ENCODE measurements at places on chromosomes 16 and 17.

- DNase-seq, result no peak
Measured at GRCh38 chr16:79798416-79799053, 198.0 kb upstream of the MAF start.

- DNase-seq, result no peak
Measured at GRCh38 chr17:68431045-68431608, 26.2 kb downstream of the WIPI1 start.

DNA sequence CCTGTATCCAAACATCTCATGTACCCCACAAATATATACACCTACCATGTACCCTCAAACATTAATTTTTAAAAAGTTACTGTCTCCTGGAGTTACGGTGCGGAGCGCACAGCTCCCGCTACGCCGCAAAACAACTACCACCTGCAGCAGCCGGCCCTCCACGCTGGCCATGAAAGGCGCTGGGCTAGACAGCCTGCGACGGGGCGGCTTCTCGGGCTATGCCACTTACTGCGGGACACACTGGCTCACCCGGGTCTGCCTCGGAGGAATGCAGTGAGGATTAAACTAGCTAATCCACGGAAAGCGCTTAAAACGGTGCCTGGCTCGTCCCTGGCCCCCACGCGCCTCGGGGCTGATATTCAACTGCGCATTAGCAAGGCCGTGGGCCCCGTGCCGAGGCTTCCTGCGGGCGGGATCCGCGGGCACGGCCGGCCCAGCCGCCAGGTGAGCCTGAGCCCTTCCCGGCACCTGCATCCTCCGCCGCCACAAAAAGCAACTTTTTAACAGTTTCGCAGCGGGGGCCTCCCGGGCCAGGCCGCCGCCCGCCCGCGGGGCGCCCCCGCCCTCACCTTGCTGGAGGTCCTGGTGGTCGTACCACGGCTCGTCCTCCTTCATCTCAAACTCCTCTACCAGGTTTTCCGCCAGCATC, 633 bp downstream of the CDR2 start:
- peak; percentile 18 for DNase-seq

DNA sequence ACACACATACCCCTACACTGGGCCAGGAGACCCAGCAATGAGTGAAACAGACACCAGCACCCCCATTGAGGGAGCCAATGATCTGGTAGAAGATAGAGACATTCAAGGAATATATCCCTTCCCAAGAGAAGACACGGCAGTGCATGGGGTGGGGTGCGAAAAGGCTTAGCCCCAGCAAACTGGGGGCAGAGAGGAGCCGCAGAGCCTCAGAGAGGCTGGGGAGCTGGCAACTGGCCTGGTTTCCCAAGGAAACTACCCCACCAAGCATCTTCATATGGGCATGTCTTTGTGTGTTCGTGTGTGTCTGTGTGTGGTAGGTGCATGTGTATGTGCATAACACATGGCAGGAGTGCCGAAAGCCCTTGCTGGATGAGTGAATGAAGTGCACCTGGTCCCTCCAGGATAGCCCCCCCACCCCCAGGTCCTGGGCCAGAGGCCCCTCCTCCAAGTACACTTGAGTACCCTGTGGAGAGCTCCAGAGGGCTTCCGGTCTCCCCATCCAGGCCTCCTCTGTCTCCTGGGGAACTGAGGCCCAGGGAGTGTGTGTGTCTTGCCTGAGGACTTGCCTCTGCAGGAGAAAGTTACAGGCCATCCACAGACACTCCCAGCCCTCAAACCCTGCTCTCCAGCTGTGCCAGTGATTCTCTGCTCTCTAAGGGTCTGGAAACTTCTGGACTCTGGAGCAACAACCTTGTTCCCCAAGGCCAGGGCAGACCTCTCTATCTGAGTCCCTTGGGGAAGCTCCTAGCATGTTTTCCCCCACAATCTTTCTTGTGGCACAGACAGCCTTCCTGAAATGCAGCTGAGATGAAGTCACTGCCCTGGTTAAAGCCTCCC, 15.9 kb downstream of the TBX2 start:
- no peak for DNase-seq

DNA sequence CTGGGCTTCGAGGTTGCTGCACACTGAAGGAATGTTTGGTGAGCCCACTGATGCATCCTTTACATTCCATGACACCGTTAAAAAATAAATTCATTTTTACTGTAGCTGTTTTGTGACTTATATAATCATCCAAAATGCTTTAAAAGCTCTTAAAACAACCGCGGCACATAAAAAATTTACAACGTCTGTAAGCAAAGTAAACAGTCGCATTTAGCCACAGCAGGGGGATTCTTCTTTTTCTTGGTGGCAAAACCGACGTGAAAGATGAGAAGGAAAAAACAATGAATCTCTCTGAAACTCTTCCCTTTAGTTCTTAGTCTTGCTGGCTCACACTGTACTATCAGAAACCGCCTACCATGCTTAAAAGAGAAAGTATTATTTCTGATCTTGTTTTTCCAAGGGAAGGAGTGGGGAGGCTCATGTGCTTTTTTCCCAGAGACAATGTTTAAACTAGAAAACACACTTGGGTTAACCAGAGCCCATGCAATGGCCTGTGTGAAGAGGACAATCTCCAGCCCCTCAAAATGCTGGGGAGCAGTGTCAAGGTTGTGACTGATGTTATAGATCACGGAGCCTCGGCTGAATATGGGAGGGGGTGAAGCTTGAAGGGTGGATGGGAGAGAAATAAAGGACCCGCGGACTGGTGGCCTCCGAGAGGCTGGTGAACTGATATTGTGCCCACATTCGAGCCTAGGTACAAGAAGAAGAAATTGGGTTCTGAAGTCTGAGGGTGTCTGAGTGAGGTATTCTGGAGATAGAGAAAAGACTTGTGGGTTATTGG, 91.1 kb downstream of the IRF8 start:
- no peak for DNase-seq

GRCh38 chr17:42431758-42432161, 8.7 kb upstream of the CAVIN1 start:
- no peak for DNase-seq

- no peak for DNase-seq
Measured at GRCh38 chr17:20991276-20992037, 51.4 kb downstream of the USP22 start.

DNA sequence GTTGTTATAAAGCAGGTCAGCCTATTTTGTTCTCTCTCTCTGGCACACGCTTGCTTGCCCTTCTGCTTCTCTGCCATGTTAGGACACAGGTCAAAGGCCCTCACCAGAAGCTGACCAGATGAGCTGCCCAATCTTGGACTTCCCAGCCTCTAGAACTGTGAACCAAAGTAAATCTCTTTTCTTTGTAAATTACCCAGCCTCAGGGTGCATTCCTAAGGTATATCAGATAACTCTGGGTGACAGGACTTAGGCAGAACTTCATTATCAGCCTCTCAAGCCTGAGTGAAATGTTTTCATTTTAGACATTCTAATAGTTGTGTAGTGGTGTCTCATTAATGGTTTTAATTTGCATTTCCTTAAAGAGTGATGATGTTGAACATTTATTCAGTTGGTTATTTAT, 124.3 kb downstream of the CDRT15L2 start:
- DNase-seq, result no peak

- DNase-seq, result no peak
Measured at GRCh38 chr17:55743103-55743679, 7.7 kb upstream of the PCTP start.

DNA sequence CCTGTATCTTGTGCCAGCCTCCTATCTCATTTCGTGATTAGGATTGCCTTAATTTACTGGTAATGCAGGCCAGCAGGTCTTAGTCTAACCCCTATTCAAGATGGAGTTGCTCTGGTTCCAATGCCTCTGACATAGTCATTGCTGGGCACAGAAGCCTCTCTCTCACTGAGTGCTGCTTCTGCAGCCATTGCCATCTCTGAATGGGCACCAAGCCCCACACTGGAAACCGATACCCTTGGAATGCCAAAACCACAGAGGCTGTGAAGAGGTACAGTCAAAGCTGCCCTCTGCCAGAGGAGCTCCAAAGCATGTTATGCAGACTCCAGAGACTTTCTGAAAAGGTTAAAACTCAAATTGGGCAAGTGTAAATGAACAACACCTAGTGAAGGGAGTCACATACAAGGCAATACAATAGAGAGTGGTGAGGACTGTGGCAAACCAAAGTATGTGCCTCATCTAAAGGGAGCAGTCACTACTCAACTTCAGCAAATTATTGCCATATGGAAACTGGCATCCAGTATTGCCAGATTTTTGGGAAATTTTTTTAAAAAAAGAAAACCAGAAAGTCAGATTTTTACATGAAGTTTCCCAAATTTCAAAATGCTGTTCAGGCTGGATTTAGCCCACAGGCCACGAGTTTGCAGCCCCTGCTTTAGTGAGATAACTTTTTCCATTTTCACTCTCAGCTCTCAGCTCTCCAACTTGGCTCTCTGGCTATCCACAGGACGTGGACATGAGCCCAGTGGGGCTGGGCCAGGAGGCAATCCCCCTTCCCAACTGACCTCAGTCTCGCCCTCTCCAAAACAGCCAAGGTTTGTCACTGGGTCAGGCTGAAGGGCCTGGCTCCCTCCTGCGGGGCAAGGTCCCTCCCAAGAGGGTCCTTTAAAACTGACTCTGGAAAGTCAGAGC, 2.1 kb upstream of the MMP2 start:
- no peak for DNase-seq

GRCh38 chr16:31083556-31083955, 5.2 kb downstream of the PRSS53 start:
- DNase-seq, result no peak

- no peak for DNase-seq
Measured at GRCh38 chr17:79415909-79416308, 194.9 kb downstream of the RBFOX3 start.

DNA sequence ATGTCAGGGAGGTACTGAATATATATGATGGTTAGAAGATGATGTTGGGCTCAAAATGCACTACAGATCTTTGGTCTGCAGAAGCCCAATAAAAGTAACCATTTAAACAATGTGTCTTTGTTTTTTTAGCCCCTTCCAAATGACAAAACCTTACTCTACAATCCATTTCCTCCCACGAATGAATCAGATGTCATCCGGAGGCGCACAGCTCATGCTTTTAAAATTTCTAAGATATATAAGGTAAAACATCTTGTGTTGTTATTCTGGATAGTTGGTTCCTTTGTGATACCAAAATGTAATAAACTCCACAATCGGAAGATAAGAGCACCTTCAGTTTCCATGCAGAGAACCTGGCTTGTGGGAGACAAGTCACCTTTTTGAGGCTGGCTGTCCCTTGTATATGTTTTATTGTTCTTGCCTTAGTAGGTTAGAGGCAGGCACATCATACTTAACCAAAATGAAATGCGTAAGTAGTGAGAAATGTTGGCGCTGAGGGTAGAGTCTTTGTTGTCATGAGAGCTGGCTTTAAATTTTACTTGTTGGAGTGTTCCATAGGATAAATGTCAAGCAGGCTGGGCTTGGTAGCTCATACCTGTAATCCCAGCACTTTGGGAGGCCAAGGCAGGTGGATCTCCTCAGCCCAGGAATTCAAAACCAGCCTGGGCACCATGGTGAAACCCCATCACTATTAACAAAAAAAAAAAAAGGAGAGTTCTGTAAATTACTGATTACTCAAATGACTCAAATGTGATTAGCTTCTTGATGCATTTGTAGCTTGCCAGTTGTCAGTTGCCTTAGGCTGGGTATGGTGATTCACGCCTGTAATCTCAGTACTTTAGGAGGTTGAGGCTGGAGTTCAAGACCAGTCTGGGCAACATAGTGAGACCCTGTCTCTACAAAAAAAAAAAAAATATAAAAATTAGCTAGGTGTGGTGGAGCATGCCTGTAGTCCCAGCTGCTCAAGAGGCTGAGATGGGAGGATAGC, 19.7 kb upstream of the SNTB2 start:
- DNase-seq, result no peak

GRCh38 chr17:77474292-77474988, 333.7 kb downstream of the SEC14L1 start:
- no peak for DNase-seq

DNA sequence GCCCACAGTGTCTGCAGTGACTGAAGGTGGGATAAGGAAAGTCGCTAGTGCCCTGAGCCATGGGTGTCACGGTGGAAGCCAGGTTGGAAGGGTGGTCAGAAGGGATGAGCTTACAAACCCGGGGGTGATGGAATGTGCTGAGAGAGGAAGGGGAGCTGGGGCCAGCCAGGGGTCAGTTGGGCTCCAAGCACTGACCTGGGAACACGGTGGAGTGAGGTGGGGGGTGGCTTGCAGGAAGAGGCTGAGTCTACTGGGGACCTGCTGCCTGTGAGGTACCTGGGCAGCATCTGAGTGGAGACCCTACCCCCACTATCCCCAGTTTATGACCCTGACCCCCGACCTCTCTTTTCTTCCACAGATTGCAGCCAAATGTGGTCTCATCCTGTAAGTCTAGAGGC, 3.1 kb downstream of the TMEM92 start:
- no peak for DNase-seq

- no peak for DNase-seq
Measured at GRCh38 chr16:67294938-67295361, 15.6 kb downstream of the PLEKHG4 start.

- no peak for DNase-seq
Measured at GRCh38 chr17:58756246-58757161, 850 bp downstream of the PPM1E start.

DNA sequence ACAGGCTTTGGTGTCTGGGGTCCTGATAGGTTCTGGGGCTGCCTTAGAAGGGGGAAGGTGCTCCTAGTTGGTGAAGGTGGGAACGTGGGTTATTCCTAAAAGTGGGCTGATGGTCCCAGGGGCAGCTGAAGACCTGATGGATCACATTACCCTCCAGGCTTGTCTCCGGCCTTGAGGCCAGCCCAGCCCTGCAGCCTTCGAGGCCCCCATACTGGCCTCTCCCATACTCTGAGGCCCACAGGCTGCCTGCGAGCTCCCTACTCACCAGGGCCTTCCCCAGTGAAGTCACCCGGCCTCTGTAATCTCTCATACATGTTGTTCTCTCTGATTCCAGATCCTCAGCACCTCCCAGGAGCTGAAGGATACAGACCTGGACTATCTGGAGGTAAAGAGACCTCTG, 2.7 kb downstream of the RNF112 start:
- DNase-seq, result no peak

DNA sequence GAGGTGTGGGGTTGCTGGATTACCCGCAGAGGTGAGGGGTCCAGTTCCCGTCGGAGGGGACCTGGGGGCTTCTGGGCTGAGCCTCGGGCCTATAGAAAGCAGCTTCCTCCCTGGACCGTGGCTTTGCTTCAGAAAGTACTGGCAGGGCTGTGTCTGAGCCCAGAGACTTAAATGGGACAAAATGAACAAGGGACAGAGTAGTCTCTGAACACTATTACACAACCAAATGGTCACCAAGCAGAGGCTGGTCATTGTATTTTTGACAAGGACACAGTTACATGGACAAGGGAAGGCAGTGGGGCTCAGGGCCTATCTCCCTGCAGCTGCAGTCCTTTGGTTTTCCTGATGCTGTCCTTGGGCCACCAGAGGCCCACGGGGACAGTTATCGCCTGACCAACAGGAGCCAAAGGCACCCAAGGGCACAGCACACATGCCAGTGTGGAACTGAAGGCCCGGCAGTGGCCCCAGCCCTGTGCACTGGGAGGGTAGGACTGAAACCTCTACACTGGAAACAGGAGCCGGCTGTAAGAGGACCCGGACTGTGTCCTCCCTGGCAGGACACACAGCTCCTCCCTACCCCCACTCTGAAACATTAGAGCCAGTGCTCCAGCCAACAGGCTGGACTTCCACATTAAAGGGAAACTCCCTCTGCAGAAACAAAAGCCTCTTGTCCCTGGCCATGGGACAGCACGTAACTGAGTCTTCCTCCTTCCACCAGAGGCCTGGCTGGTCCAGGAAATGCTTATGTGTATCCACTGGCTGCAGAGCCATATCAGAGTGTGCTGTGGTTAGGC, 26.0 kb upstream of the ERN1 start:
- no peak for DNase-seq

All from activated CD8-positive, alpha-beta memory T cell treated with anti-CD3 and anti-CD28 coated beads for 48 hours (primary cell).